NAMALWA (cell line): ENCODE measurements at places on chromosomes 2 and 18.
A peak's percentile ranks its signal among the peaks of the same experiment; 100 is the strongest.

GRCh38 chr2:162963156-162963555 is 124.6 kb upstream of the KCNH7 start:
- DNase-seq: no peak

GRCh38 chr2:180705551-180705950 is 274.9 kb upstream of the UBE2E3 start:
- no peak for DNase-seq

DNA sequence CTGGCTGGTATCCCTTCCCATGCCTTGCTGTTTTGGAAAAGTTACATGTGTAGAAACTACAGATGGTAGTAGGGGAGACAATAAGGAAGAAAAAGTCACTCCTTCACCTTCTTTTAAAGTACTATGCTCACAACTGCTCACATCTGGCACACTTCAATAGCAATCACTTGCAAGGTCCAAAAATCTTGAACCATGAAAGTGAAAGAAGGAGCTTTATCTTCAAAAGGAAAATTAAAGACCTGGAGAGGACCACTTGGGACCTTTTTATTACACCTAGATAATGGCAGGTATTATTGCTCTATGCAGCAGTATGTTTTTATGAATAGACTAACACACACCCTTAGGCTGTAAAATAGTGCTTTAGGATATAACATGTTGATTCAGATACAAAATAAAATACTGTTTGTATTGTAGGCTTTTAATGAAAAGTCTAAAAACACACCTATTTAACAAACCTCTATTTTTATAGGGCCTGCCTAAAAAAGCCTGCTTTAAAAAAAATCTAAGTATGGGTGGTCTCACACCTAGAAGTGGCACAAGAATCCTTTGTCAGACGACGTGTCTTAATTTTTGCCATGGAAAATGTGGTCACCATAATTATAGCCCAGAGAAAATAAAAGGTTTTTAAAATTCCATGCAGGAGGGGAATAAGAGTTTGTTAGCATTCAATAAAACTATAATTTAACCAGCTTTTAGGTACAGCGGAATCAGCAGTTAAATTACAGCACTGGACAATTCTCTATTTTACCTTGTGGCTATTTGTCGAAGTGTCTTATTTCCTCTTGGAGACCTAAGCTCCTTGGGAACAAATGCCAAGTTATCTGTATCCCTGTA is 124.0 kb downstream of the BCL2 start:
- DNase-seq: no peak

DNA sequence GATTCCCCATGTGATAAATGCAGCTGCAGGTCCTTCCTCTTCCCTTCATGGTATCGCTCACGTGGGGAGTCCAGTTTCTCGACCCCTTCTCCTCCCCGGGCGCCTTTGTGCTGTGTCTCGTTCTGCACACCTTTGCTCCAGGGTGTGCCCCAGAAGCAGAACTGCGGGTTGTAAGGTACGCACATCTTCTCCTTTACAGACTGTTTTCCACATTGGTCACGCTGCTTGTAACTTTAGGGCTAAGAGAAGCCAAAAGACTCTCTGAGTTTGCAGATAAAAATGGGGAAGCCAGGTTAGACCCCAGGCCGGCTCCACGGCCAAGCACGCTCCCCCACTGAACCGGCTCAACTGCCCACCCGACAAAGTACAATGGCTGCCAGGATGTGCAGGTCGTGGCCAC is 45.9 kb upstream of the TFCP2L1 start:
- DNase-seq: no peak

DNA sequence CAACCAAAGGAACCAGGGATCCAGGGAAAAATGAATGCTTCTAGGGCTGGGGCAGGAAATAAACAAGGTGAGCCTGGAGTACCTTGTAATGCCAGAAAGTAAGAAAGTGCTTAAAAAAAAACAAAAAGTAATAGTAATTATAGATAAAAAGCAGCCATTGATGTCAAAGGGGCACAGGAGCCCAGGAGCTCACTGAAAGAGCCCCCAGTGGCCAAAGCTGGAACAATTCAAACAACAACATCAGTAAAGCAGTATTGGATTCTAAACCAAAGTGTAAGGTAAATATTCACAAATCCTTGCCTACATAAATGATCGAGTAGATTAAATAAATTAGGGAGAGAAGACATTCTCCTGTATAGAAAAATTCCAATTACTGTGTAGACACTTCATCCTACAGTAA is 114.3 kb upstream of the ARL4C start:
- DNase-seq: peak; percentile 37

DNA sequence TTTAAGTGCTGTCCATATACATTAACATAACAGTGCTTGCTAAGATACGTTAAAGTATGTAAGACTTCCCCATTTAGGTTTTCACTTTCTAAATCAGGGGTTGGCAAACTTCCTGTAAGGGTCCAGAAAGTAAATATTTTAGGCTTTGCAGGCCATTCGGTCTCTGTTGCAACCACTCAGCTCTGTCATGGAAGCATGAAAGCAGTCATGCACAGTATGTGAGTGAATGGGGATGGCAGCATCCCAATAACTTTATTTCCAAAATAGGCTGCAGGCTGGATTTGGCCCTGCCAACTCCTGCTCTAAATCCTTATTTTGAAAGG is 128.7 kb downstream of the PLA2R1 start:
- DNase-seq: peak; percentile 76

DNA sequence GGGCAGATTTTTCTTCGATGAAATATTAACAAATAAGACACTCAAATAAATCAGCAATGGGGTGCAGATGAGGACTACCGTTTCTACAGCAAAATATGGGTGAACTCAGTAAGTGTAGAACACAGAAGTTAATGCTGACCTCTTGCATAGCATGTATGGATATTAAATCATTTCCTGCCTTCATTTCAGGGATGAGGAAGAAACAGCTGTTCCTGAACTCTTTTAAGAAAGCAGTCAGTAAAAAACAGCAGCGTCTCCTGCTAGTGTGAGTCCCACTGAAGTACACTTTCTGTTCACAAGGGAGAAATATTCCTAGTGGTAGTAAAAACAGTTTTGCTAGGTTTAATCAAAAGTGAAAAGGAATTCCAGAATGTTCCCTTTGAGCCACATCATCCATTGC is 379.0 kb downstream of the ZEB2 start:
- no peak for DNase-seq

DNA sequence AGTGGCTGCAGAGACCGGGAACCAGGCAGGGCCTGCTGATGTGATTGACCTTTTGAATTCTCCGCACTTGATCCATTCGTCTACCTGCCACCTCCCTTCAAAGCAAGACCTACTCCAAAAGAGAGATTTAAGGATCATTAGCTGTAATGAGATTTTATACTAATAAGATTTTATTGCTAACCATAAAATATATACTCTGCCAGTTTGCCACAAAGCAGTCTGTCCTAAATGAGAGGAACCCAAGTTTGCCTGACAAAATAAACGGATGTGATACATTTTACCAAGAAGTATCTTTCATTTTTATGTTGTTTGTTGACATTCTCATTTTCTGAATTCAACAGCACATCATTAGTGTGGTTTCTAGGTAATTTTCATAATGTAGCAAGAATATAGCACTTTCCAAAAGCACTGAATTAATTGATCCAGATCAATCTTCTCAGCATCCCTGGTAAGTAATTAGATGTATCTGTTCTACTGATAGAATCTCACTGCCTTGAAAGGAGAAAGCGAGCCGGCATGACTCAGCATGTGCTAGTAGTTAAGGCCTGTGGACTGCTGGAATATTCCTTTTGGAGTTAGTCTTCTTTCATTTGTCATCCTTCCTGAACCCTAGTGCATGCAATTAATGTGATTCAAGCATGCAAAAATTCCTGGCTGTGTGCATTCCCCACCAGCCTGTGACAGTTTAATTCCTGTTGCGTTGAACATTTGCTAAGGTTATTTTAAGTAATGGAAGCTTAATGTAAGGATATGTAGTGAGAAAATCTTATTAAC is 128.5 kb downstream of the ARL6IP6 start:
- DNase-seq: no peak

DNA sequence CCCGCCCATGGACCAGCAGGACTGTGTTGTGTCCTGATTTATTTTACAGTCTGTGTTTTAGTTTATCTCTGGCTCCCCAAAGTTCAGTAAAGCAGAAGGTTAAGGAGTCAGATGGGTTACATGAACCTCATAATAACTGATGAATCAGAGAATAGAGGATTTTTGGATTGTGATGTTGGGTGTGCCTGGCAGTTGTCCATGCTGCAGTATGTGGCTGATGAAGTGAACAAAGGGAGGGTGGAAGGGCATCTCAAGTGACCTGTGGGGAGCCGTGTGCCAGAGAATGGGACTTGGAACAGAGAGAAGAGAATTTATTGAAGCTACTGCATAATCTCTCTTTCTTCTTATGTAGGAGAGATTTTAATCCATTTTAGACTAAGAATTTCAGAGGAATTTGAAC is 145.5 kb downstream of the MAP4K4 start:
- no peak for DNase-seq

- no peak for DNase-seq
These were observed 101.3 kb downstream of the DNAH7 start for GRCh38 chr2:195967336-195967735.

DNA sequence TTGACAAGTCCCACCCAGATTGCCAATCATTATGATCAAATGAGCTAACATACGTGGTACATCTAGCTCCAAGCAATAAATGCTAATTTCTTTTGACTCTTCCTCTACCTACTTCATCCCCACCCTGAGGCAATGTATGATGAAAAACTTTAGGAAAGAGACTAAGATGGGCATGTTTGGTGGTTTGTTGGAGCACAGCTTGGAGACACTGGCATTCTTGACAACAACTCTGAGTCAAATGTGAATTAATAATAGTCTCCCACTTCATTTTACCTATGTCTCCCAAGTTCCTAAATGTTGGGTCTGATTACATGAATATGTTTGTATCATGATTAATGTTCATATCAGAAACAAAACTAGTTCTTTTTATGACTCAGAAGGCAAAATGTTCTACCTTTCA is 36.6 kb downstream of the EXOC6B start:
- no peak for DNase-seq

- DNase-seq: no peak
These were observed 36.3 kb downstream of the PTPRM start for GRCh38 chr18:7603259-7604000.

GRCh38 chr18:56302156-56302555 is 336.2 kb downstream of the TXNL1 start:
- no peak for DNase-seq

- DNase-seq: no peak
These were observed 11.4 kb downstream of the DARS1 start for GRCh38 chr2:135974036-135974435.

DNA sequence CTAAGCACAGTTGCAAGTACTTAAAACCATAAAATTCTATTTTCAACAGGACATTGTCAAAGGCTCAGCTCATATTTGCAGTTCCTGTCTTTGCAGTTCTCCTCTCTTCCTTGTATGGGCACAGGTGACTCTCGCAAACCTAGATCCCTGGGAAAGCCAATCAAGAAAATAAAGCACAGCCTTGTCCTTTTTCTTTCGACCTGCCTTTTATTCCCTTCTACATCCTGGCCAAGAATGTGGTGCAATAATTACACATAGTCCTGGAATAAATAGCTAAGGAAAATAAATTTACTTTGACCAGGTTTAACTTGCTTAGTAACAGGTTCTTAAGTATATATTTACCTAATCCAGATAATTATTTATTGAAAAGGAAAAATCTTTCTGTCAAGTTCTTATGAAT is 20.2 kb downstream of the ATG16L1 start:
- no peak for DNase-seq

DNA sequence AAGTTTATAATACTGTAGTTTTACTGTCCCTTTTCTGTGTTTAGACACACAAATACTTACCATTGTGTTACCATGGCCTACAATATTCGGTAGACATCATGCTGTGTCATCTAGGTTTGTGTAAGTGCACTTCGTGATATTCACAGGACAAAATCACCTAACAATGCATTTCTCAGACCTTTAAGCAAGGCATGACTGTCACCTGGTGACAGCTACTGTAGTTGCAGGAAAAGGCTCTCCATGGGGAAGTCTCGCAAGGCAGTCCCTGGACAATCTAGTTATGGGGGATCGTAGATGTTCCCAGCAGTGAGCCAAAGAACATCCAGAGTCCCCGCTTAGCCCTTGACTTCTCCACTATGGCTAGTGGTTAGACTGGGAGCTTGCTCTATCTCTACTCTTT is 73.1 kb downstream of the EIF2AK3 start:
- DNase-seq: no peak

- no peak for DNase-seq
These were observed 258.3 kb downstream of the CYRIA start for GRCh38 chr2:16407358-16407757.

DNA sequence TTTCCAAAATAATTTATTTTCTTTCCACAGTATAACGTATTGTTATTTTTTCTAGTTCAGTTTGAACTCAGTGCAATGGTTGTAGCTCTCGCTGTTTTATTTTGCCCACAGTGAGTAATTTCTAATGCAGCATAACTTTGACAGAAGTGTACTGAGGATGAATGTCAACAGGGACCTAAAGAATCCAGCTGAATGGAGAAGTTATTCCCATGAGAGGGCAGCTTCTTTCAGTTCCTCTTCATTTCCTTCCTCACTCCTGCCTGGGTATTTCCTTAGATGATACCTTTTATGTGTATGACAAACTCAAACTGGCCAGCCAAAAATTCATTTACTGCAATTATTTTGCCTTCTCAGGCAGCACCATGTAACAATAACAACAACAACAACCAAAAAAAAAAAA is 1223.1 kb upstream of the ZEB2 start:
- peak; percentile 73 for DNase-seq

DNA sequence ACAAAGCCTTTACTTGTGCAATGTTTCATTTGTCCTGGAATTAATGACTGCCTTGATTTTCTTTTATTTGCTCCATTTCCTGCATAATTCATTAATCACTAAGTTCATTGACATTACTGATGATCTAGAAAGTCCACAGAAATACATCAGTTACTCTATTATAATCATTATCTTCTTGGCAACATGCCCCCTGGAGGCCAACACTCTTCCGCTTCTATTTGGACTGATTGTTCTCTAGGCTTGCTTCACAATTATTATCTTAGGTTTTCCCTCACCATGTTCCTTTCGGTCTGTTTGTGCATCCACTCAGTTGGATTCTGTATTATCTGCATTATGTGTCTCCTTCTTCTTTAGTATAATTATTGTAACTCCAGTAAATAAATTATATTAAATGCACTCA is 461.0 kb upstream of the CDH2 start:
- DNase-seq: no peak

GRCh38 chr2:8452296-8452695 is 229.6 kb upstream of the ID2 start:
- DNase-seq: no peak

- peak; percentile 78 for DNase-seq
These were observed 184.8 kb downstream of the PRKCE start for GRCh38 chr2:45836316-45836715.
